Memory B cell (primary cell): ENCODE measurements at places on chromosomes 1 and 21.

GRCh38 chr1:178513278-178513983 lies 522 bp downstream of the TEX35 start:
- no peak overlapping the region for H3K27ac ChIP-seq
- no peak overlapping the region for H3K4me3 ChIP-seq
- DNase-seq: no peak
- peaks cover 2% of the 10 kb centered on the region for H3K27me3 ChIP-seq
- H3K4me1 ChIP-seq: peaks cover 3% of the 10 kb centered on the region
- H3K36me3 ChIP-seq: no peaks in the 10 kb centered on the region

GRCh38 chr1:71859806-71860205 lies 422.5 kb downstream of the NEGR1 start:
- no peaks in the 10 kb centered on the region for H3K4me1 ChIP-seq
- DNase-seq: no peak
- H3K4me3 ChIP-seq: no peak overlapping the region

DNA sequence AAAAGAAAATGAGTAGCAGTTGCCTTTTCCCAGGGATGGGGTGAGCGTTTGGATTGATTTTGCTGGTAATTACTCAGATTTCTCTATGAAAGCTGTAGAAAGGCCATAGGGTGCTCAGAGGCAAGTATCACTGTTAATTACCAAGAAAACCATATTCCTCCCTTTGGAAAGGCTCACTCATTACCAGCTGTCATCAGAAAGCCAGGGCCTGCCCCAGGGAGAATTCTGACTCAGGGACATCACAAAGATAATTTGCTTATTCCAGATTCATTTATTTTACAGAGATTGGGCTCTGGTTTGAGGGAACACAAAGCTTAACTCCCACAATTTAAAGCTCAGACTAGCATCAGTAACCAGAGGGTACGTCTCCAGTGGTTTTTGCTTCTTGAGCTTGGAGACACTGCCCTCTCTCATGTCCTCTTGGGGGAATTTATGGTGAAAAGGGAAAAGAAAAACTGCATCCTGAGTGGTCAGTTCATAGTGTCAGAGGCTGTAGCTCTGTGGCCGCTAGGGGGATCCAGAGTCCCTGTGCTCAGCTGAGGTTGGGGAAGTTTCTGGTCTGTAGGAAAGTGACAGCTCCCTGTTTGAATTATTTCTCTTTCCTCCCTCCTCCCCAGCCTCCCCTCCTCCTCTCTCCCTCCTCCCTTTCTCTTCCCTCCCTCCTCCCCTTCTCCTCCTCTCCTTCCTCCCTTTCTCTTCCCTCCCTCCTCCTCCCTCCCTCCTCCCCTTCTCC lies 204.3 kb downstream of the KCNJ6 start:
- no peak overlapping the region for H3K27ac ChIP-seq
- no peaks in the 10 kb centered on the region for H3K4me1 ChIP-seq
- H3K27me3 ChIP-seq: peaks cover 6% of the 10 kb centered on the region
- DNase-seq: no peak
- H3K36me3 ChIP-seq: no peaks in the 10 kb centered on the region

GRCh38 chr21:35658242-35658641 lies 402.1 kb downstream of the SETD4 start:
- H3K36me3 ChIP-seq: no peaks in the 10 kb centered on the region
- DNase-seq: no peak
- peaks cover under 1% of the 10 kb centered on the region for H3K27me3 ChIP-seq
- no peak overlapping the region for H3K27ac ChIP-seq
- H3K4me3 ChIP-seq: no peak overlapping the region

DNA sequence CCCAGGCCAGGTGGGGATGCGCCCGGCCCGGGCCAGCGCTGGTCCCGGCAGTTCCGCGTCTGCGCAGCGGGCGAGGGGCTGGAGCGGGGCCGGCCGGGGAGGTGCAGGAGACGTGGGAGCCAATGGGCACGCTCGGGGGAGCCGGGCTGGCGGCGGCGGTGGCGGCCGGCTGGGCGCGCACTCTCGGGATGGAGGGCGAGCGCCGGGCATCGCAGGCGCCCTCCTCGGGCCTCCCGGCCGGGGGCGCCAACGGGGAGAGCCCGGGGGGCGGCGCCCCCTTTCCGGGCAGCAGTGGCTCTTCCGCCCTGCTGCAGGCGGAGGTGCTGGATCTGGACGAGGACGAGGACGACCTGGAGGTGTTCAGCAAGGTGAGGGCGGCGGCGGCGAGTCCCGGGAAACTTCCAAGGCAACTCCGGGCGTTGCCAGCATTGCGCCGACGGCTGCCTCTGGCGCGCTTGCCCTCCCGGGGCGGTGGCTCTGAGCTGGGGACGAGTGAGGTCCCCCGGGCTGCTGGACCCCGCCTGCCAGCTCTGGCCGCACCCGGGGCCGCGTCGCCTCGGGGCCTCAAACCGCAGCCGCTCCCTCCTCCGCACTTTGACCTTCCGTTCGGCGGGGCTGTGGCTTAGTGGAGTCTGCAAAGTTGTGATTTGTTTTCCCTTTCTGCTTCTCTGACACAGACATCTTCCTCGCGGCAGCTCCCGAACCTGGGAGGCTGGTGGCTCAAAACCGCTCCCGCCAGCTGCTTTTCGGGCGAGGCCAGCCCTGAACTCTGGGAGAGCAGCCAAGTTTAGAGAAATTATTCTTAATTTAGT lies at the start of gene SNX7:
TSS of gene SNX7 (plus strand) at position 178 of the 812 bp plus-strand sequence. CDS start at position 189, 11 bp downstream.
- no peaks in the 10 kb centered on the region for H3K36me3 ChIP-seq
- H3K4me3 ChIP-seq: peak within 1 kb of the TSS; percentile 87
- DNase-seq: peak; percentile 11

- H3K36me3 ChIP-seq: peaks cover 2% of the 10 kb centered on the region
- no peak overlapping the region for H3K4me3 ChIP-seq
- H3K27ac ChIP-seq: no peak overlapping the region
Measured at GRCh38 chr1:4762146-4762545, 107.7 kb downstream of the AJAP1 start.

DNA sequence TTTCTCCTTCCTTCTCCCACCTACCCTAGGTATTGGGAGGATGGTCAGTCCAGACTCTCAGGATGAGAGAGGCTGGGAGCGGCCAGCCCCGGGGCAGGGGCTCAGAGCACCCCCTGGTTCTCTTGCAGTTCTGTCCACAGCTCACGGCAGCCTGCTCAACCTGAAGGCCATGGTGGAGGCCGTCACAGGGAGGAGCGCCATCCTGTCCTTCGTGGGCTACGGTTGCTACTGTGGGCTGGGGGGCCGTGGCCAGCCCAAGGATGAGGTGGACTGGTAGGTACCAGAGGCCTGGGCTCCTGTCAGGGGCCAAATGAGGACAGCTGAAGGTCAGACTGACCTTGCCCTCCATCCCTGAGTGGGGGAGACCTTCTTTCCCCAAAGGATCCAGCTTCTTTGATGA lies 4.2 kb downstream of the PLA2G2F start:
- DNase-seq: no peak
- H3K27me3 ChIP-seq: peaks cover 6% of the 10 kb centered on the region
- peaks cover 3% of the 10 kb centered on the region for H3K4me1 ChIP-seq
- H3K36me3 ChIP-seq: no peaks in the 10 kb centered on the region
- no peak overlapping the region for H3K27ac ChIP-seq
- H3K4me3 ChIP-seq: no peak overlapping the region

- no peaks in the 10 kb centered on the region for H3K36me3 ChIP-seq
- peaks cover 4% of the 10 kb centered on the region for H3K27me3 ChIP-seq
- no peaks in the 10 kb centered on the region for H3K4me1 ChIP-seq
- no peak overlapping the region for H3K27ac ChIP-seq
Measured at GRCh38 chr1:21930080-21930571, 7.0 kb downstream of the HSPG2 start.

- no peak overlapping the region for H3K27ac ChIP-seq
- peaks cover 10% of the 10 kb centered on the region for H3K27me3 ChIP-seq
- H3K4me1 ChIP-seq: no peaks in the 10 kb centered on the region
- DNase-seq: no peak
Measured at GRCh38 chr1:15465674-15466073, 9.1 kb downstream of the CELA2A start.

DNA sequence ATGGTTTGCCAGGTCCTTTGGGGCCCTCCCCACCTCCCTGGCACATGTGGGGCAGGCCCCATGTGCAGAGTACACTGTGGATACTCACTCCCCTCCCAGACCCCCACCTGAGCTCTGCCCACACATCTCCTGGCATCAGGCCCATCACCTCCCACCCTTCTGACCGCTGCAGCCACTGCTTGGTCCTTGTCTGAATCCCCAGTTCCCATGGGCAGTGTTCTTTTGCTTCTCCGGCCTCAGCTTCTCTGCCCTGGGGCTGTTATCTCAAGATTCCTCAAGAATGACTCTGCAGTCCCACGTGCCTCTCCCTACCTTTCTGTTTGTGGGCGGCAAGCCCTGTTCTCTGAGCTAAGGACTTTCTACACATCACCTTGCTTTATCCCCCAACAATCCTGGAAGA lies 187.7 kb upstream of the EDN2 start:
- DNase-seq: no peak
- H3K27ac ChIP-seq: peak overlapping the region; percentile 91
- no peaks in the 10 kb centered on the region for H3K36me3 ChIP-seq
- no peaks in the 10 kb centered on the region for H3K27me3 ChIP-seq

- H3K4me3 ChIP-seq: no peak overlapping the region
- no peaks in the 10 kb centered on the region for H3K27me3 ChIP-seq
- peaks cover 23% of the 10 kb centered on the region for H3K36me3 ChIP-seq
- peaks cover 8% of the 10 kb centered on the region for H3K4me1 ChIP-seq
Measured at GRCh38 chr1:45643978-45644377, 20.1 kb upstream of the CCDC17 start.

- H3K4me1 ChIP-seq: no peaks in the 10 kb centered on the region
- H3K4me3 ChIP-seq: no peak overlapping the region
- no peaks in the 10 kb centered on the region for H3K36me3 ChIP-seq
- peaks cover 19% of the 10 kb centered on the region for H3K27me3 ChIP-seq
- H3K27ac ChIP-seq: no peak overlapping the region
- no peak for DNase-seq
Measured at GRCh38 chr1:234090212-234091064, 186.0 kb downstream of the SLC35F3 start.

GRCh38 chr1:245779797-245780755 lies 625.3 kb downstream of the KIF26B start:
- no peak overlapping the region for H3K27ac ChIP-seq
- peaks cover 4% of the 10 kb centered on the region for H3K36me3 ChIP-seq
- DNase-seq: no peak
- H3K4me1 ChIP-seq: no peaks in the 10 kb centered on the region
- no peaks in the 10 kb centered on the region for H3K27me3 ChIP-seq

GRCh38 chr1:37469386-37469785 lies 5.0 kb upstream of the ZC3H12A start:
- H3K27ac ChIP-seq: no peak overlapping the region
- DNase-seq: no peak
- no peaks in the 10 kb centered on the region for H3K36me3 ChIP-seq
- no peaks in the 10 kb centered on the region for H3K27me3 ChIP-seq

- peaks cover 2% of the 10 kb centered on the region for H3K36me3 ChIP-seq
- H3K27ac ChIP-seq: no peak overlapping the region
- H3K4me1 ChIP-seq: peaks cover 4% of the 10 kb centered on the region
- H3K4me3 ChIP-seq: no peak overlapping the region
- DNase-seq: no peak
Measured at GRCh38 chr1:37150986-37151385, 116.7 kb upstream of the GRIK3 start.

DNA sequence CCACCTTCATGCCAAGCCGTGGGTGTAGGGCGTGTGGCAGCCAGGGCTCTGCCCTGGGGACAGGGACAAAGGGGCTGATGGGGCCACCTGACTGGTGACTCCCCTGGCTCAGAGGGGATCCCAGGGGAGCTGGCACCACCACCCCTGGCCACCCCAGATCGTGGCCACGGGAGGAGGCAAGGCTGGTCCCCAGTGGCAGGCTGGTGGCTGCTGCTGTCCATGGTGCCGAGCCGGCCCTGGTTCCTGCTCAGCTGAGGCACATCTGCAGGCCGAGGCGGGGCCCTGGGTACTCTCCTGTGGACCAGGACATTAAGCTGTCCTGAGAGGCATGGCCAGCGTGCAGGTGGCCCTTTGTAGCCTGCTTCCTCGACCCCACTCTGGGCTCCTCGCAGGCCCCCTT lies 6.5 kb downstream of the PLCH2 start:
- H3K4me1 ChIP-seq: peaks cover 7% of the 10 kb centered on the region
- no peak overlapping the region for H3K4me3 ChIP-seq
- peaks cover 8% of the 10 kb centered on the region for H3K36me3 ChIP-seq
- DNase-seq: no peak

GRCh38 chr1:15154480-15155036 lies 1.0 kb downstream of the TMEM51 start:
- no peak overlapping the region for H3K27ac ChIP-seq
- peaks cover 12% of the 10 kb centered on the region for H3K4me1 ChIP-seq
- H3K4me3 ChIP-seq: peak overlapping the region; percentile 63
- H3K27me3 ChIP-seq: peaks cover 16% of the 10 kb centered on the region

DNA sequence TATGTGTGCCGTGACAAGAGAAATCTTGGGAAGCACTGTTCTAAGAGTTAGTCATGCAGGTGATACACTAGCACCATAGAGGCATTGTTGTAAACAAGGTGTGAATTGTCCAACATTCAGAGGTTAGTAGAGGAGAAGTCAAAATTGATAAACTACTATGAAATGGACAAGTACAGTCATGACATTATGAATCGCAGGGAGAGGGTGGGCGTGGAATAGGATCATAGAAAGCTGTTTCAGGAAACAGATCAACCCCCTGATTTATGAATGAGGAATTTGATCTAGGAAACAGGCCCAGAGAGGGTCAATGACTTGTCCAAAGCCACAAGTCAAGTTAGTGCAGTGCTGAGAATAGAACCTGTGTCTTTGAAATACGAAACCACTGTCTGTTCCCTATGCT lies 58.5 kb upstream of the LAX1 start:
- no peaks in the 10 kb centered on the region for H3K27me3 ChIP-seq
- no peak for DNase-seq
- no peak overlapping the region for H3K27ac ChIP-seq
- no peak overlapping the region for H3K4me3 ChIP-seq
- peaks cover 22% of the 10 kb centered on the region for H3K36me3 ChIP-seq

DNA sequence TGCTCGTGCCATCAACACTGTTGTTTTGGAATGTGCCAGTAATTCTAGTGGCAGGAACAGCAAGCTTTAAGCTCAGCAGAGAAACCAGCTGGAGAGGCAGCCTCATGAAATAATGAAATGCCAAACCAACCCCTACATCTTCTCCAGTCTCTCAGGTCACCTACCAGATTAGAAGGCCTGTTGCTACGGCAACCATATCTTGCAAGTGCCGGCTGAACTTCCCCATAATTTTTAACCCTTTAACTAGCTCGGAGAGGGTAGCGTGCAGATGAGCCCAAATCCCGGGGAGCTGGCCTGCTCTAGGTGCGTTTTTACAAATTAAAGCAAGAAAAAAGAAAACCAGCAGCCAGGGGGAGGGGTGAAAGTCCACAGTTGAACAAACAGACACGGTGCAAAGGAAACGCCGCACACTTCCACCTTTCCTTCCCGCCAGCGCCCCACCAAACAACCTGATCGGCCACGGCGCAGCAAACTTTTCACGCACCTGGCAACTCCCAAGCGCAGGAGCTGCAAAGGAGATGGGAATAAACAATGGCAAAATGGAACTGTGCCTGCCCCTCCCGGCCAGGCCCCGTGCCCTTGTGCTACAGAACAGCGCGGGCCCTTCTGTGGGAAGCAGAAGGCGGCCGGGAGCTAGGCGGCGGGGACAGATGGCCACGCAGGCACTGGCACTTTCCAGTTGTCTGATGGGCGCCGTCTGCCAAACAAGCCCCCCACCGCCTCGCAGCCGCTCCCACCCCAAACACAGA lies 50.1 kb downstream of the SSBP3 start:
- H3K4me3 ChIP-seq: peak overlapping the region; percentile 90
- peaks cover 18% of the 10 kb centered on the region for H3K4me1 ChIP-seq
- no peak for DNase-seq
- H3K27me3 ChIP-seq: no peaks in the 10 kb centered on the region
- peak overlapping the region; percentile 92 for H3K27ac ChIP-seq
- peaks cover 4% of the 10 kb centered on the region for H3K36me3 ChIP-seq
